ENCODE measurements at places on chromosomes 5 and 9.

DNA sequence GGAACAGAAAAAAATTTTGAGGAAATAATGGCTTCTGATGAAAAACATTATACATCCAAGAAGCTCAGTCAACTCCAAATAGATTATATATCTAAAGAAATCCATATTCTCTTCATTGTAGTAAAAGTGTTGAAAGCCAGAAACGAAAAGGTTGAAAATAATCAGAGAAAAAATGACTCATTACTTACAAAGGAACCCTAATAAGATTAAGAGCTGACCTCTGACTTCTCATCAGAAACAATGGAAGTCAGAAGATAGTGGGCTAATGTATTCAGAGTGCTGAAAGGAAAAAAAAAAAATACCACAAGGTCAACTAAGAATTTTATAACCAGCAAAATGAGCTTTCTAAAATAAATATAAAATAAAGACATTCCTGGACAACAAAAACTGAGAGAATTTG lies 60.0 kb downstream of the HSD17B4 start:
- DNase-seq: no peak

DNA sequence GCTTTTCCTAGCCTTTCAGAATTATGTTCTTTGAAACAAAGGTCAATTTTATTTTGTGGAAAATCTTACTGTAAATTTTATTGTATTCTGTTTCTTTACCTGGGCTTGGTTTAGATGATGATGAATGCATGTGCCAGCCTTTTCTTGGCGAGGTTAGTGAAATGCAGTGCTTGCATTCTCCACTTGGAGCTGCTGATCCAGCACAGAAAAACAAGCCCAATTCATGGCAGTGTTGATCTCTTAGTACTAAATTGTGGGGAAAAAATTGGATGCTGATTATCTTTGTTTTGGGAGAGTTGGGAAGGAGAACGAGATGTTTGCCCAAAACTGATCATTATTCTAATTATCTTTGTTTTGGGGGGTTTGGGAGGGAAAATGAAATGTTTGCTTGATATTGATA lies 3.7 kb downstream of the HABP4 start:
- DNase-seq: no peak

- DNase-seq: no peak
Observed at GRCh38 chr5:147712598-147712997, 69.9 kb downstream of the JAKMIP2 start.

DNA sequence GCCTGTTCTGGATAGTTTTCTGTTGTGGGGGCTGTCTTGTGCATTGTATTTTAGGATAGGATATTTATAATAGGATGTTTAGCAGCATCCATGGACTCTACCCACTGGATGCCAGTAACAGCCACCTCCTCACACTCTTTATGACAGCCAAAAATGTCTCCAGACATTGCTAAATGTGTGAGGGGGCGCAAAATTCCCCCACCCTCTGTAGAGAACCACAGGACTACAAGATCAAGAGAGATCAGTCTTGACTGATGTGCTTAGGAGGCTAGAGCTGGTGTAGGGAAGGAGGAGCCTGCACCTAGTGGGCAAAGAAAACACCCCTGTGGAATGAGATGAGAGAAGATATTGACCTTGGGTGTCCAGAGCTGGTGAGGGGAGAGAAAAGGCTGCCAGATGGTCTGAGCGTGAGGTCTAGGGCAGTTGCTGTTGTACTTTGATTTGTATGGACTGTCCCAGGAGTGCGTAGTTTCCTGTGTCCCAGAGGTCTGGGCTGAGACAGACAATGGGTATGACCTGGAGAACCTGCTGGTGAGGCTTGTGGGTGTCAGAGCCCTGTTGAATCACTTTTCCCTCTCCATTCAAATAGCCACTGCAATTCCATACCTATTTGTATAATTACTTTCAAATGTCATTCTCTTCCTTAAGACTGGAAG lies 16.3 kb downstream of the DAPK1 start:
- no peak for DNase-seq

DNA sequence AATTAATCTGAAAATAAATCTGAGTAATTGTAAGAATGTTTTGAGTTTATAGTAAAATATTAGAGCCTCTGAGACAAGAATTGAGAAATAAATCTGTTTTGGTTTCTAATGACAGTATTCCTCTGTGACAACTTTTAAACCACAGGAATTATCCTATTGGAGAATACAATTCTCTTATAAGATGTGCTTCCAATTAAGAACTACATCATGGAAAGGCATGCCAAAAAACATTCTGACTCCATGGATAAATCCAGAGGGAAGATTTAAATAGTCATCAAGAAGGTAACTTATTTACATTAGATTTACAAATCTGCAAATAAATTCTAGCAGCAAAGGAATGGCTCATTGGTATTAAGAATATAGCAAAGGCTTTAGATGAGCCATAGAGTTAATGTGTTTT lies 178.3 kb upstream of the ACOT12 start:
- DNase-seq: no peak

- DNase-seq: no peak
Observed at GRCh38 chr9:95000821-95001220, 274.3 kb downstream of the AOPEP start.

DNA sequence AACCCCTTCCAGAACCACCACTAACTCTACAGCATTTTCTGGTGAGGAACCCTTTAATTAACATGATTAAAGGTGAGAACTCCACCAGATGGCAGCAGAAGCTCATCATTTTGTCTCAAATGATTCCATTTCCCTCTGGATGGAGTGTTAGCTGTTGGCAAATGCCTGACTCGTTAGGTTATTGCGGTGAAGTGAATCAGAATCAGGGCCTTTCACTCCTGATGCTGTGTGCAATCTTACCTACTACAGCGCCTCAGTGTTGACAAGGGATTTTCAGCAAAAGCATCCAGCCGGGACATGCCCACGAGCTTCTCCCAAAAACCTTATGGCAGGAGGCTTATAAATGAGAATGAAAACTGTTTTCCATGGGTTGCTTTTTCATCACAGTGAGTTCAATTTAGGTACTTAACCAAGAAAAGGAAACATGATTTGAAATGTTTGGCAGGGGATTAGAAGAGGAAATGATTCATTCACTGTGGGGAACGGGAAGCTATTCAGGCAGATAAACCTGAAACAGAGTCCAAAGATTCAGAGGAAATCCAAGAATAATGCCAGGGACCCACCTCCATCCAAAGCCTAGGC lies 48.0 kb upstream of the CAST start:
- peak; percentile 26 for DNase-seq

DNA sequence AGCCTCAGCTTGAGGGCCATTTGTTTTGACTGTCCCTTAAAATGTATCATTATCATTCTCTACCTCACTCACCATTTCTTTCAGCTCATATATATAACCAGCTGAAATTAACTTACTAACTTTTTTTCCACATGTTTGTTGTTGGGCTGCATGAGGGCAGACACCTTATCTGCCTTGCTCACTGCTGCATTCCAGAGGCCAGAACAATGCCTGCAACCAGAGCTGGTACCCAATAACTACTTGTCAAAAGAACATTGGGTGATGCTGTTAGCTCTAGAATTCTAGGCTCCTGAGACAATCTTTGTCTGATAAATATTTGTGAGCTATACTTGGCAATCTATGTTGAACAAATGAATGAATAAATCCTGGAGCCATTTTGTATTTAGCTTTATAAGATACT lies 68.3 kb downstream of the HTR4 start:
- DNase-seq: no peak

- DNase-seq: no peak
Observed at GRCh38 chr5:81825237-81825636, 74.3 kb upstream of the SSBP2 start.

GRCh38 chr9:4550777-4551484 lies 60.7 kb downstream of the SLC1A1 start:
- DNase-seq: no peak

DNA sequence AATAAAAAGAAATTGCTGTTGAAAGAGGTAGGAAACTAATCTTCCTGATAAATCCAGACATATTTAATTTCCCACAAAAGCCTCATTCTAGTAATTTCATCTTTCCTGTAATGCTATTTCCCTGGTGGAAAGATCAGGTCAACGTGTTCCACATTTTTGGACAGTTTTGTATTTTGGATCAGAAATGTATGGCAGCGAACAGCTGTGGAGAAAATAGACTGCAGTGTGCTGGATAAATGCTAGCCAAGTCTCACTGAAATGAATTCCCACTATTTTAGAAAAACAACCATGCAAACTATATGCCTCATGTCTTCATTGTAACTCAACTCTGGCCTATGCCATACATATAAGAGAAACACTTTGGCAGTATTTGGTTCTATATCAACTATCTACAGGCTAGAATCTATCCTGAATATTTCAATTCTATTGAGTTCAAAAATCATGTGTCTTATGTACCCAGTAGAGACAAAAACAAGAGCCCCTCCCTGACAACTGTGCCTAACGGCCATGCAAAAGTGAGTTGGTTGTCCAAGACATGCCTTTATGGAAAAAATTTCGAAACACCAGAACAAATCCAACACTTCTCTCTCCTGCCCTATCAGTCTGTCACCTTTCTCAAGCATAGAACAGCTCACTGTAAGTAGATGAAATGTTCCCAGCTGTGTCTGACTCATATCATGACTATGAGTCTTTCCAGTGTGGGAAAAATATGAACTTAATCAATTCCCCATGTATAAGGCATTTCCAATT lies 191.3 kb upstream of the NREP start:
- no peak for DNase-seq

DNA sequence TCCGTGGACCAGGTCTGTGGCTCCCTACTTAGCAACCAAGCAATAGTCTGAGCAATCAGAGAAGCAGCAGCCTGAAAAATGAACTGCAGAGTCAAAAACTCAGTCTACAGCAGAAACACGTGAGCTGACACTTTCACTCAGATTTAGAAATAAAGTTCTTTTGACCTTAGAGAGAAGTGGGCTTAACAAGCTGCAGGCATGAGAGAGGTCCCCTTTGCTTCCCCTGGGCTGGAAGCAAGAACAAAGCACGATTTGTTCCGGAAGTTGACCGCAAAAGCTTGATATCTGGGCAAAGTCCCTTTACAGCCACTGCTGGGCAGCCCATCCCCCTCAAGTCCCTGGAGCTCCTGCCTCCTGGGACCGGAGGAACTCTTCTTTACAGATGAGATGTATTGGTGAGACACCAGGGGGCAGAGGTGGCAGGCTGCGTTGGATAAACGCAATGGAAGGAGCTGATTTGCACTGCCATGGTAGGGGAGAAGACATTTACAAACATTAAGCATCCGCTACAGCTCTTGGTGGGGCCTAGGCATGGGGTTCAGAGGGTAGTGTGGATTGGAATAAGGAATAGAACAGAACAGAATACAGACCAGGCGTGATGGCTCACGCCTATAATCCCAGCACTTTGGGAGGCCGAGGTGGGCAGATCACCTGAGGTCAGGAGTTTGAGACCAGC lies 5.8 kb upstream of the SOWAHA start:
- DNase-seq: no peak

GRCh38 chr9:20526500-20527319 lies 95.6 kb downstream of the MLLT3 start:
- no peak for DNase-seq

DNA sequence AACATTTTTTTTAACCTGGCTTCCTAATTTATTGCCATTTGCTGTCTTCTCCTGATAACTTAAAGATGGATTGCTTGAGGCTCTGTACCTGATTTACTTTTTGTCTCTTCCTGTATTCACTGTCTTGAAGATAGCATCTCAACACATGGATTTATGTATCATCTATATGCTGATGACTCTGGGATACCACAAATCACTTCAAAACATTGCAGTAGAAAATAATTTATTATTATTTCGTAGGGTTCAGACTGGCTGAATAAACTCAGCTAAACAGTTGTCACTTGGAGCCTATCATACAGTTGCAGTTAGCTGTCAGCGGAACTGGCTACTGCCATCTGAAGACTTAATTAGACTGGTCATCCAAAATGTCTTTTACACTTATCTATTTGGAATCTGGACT lies 1025.2 kb upstream of the CDH18 start:
- no peak for DNase-seq

DNA sequence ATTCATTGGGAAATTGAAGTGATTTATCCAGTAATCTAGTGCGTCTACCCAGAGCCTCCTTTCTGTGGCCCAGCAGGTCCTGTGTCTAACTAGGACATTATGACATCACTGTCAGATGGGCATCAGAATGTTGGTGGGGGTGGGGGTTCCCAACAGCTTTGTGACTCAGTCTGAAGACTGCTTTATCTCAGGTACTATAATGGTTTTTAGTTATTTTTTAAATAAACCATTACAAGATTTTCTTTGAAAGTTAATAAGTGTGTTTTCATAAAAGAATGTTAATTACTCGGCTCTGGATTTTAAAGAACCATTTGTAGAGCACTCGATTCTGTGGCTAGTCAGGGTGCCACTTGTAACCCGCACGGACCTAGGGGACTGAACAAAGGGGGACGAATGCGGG lies at the start of gene EQTN:
TSS of gene EQTN (minus strand) at position 101 of the 400 bp plus-strand sequence. CDS start at position 6, 95 bp downstream.
- no peak for DNase-seq

- no peak for DNase-seq
Observed at GRCh38 chr9:98875536-98875935, 68.1 kb downstream of the GALNT12 start.

- DNase-seq: no peak
Observed at GRCh38 chr9:17462869-17463464, 115.9 kb upstream of the SH3GL2 start.

DNA sequence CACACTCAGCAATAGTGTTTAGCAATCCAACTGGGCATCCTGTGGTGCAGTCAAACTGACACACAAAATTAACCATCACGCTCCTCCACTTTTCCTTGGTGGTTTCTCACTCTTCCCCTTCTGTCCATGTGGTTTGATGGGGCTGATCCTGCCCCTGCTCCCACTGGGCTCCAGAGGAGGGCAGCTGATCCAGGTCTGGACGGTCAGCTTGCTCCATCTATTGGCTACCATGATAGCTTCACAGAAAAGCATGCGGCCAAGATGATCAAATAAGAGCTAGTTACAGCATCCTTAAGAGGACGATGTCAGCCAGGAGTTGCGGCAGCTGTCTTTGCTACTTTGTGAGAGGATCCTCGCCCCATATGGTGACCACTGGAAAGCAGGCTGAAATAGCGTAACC lies 29.6 kb upstream of the RANBP17 start:
- DNase-seq: no peak

DNA sequence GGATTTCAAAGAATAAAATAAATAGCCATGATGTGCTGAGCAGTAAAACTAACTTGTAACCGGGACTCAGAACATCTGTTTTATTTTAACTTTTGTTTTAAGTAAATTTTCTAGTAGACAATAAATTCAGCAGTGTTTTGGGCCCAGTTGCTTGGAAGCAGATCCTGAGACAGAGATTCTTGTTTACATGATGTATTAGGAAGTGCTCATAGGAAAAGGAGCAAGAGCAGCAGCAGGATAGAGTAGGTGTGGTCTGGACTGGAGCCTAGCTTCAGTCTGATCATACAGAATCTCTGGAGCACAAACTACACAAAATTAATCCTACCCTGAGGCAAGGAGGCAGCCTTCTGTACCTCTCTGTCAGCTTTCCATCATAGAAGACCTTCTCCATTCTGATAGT lies 139.2 kb upstream of the CCNH start:
- DNase-seq: no peak

GRCh38 chr9:4750023-4750673 lies 9.1 kb upstream of the AK3 start:
- DNase-seq: no peak

GRCh38 chr9:84493284-84493947 lies 152.9 kb upstream of the SLC28A3 start:
- no peak for DNase-seq

- DNase-seq: no peak
Observed at GRCh38 chr5:171673328-171673727, 112.3 kb upstream of the SMIM23 start.

- no peak for DNase-seq
Observed at GRCh38 chr9:22160221-22160620, 151.1 kb upstream of the CDKN2B start.
